ENCODE measurements at places on chromosomes 12 and 14. TPM values are rescaled to one million over a fixed set of nuclear protein-coding genes. Genes with fewer than 3 reads are reported as not detected.

NUDT4 gene
- total RNA-seq = 49.7 TPM

RNASE1 gene
- not detected for total RNA-seq

- H3K27me3 ChIP-seq = no peaks in the 10 kb centered on the region
- H3K36me3 ChIP-seq = no peaks in the 10 kb centered on the region
- no peaks in the 10 kb centered on the region for H3K4me1 ChIP-seq
- H3K27ac ChIP-seq = no peak overlapping the region
- no peak overlapping the region for H3K4me3 ChIP-seq
Observed at GRCh38 chr14:66234411-66234810, 251.8 kb upstream of the CCDC196 start.

DNA sequence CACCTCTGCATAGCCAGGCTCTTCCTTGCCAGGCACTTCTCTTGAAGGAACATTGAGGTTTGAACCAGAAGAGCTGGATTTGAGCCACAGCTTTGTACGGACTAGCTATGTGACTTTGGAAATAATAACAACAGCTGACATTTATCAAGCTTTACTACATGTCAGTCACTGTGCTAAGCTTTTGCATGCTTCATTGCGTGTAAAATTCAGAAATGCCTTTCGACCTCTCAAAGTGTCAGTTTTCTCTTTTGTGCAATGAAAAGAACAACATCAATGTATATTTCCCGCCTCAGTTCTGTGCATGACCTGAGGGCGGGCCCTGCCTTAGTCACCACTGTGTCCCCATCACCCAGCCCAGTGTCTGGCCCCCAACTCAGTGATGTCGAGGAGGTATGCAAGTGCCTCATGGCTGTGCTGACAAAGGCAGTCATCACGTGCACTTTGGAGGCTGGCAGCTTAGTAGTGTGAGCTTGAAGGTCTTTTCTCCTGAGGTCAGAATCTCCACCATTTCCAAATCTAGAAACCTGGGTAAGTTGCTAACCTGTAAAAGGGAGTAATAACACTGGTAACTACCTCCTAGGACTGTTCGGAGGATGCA lies 17.9 kb upstream of the AQP2 start:
- H3K27ac ChIP-seq = no peak overlapping the region
- H3K4me3 ChIP-seq = no peak overlapping the region
- DNase-seq = no peak
- H3K27me3 ChIP-seq = no peaks in the 10 kb centered on the region

- no peak for DNase-seq
- no peaks in the 10 kb centered on the region for H3K36me3 ChIP-seq
- no peaks in the 10 kb centered on the region for H3K27me3 ChIP-seq
- no peak overlapping the region for H3K4me3 ChIP-seq
- H3K27ac ChIP-seq = no peak overlapping the region
- no peaks in the 10 kb centered on the region for H3K4me1 ChIP-seq
Observed at GRCh38 chr14:81344481-81345160, 55.5 kb downstream of the STON2 start.

Measured in osteocyte (in vitro differentiated cells).